ENCODE measurements at places on chromosomes 3 and 15.

GRCh38 chr3:60333710-60334109, 917.5 kb downstream of the FHIT start:
- DNase-seq, result no peak

GRCh38 chr3:172525116-172525613, 1.9 kb upstream of the TNFSF10 start:
- no peak for DNase-seq

DNA sequence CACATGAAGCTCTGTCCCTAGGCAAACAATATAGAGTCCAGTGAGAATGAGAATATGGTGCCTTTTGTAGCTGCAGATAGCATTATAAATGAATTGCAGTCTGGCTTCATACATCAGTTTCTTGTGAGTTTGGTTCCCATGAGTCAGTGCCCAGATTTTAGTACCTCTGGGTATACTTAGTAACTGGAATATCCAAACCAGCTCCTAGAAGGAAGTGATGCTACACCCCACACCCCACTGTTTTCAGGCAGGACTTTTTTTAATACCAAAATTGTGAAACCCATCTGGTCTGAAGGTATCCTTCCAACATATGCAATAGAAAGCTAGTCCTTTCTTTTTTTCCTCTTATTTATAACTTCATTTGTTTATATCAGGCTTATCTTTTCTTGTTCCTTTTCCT, 42.1 kb upstream of the FOXP1 start:
- DNase-seq, result no peak

DNA sequence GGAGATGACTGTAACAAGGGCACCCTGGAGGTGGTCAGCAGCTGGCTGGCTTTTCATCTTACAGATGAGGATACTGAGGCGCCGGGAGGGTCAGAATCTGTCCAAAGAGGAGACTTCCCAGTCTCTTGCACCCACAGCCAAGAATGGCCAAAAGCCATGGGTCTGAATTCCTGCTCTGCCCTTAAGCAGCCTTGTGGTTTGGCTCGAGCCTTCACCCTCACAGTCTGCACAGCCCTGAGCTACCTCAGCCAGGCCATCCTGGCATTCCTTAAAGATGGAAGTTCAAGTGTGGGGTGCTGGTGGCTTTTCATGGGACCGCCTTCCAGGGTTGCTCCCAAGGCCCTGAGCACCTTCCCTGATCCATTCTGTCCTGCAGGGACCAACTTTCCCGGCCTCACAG, 59.2 kb downstream of the CACNA2D2 start:
- no peak for DNase-seq

DNA sequence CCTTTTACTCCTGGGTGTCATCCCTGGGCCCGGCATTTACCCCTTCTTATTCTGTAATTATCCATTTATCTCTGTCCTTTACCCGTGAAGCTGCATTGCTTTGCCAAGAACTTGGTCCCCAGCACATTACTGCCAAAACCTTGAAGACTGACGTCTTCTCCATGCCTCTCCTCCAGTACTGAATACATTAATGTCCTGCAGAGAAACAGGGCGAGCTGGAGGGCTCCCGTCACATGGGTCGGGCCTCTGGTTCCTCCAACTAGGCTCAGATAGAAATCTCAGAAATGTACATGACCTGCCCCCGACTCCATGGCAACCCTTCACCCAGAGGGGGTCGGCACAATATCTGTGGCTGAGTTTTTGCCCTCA, 445 bp downstream of the EFCAB12 start:
- DNase-seq, result no peak
